ENCODE measurements at places on chromosomes 16 and 17.

DNA sequence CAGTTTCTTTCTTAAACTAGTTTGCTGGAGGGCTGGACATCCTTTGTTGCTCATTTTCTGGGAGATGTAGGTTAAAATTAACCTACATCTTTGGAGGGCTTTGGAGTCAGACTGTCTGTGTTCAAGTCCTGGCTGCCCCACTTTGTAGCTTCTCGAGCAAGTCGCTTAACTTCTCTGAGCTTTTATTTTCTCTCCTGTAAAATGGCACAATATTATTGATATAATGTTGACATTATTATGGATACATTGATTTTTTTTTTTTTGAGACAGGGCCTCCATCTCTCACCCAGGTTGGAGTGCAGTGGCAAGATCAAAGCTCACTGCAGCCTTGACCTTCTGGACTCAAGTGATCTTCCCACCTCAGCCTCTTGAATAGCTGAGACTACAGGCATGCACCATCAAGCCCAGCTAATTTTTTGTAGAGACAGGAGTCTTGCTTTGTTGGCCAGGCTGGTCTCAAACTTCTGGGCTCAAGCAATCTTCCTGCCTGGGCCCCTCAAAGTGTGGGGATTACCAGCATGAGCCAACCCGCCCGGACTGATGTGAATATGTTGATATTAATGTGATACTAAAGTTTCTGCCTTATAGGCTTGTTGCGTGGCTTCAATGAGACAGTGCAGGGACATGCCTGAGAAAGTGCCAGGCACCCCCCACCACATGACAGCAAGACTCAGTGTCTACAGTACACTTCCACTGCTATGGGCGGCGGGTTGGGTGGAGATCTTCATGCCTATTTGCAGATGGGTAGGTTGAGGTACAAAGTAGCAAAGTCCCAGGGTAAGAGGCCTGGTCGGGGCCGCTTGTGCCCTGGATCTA is 31.6 kb upstream of the RMI2 start:
- no peak for DNase-seq

- DNase-seq = no peak
These were observed 9.4 kb downstream of the CTRL start for GRCh38 chr16:67922221-67922620.

DNA sequence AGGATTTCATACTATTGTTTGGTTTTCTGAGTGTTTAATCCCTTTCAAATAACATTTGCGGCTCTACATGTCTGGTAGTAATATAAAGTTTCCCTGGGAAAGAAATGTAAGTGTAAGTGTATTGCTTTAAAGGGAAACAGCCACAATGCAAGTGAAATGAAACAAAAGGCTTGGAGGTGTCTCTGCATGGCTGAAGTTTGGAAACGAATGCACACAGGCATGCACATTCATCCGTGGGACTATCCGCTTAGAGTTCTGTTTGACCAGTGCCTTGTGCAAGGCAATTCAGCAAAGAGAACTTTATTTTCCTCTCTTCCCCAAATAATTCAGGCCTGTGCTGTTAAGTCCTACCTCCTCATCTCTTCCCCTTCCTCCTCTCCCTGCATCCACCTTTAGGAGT is 56.1 kb upstream of the MRTFB start:
- no peak for DNase-seq

GRCh38 chr17:72135546-72136325 is 14.9 kb downstream of the SOX9 start:
- DNase-seq = no peak

DNA sequence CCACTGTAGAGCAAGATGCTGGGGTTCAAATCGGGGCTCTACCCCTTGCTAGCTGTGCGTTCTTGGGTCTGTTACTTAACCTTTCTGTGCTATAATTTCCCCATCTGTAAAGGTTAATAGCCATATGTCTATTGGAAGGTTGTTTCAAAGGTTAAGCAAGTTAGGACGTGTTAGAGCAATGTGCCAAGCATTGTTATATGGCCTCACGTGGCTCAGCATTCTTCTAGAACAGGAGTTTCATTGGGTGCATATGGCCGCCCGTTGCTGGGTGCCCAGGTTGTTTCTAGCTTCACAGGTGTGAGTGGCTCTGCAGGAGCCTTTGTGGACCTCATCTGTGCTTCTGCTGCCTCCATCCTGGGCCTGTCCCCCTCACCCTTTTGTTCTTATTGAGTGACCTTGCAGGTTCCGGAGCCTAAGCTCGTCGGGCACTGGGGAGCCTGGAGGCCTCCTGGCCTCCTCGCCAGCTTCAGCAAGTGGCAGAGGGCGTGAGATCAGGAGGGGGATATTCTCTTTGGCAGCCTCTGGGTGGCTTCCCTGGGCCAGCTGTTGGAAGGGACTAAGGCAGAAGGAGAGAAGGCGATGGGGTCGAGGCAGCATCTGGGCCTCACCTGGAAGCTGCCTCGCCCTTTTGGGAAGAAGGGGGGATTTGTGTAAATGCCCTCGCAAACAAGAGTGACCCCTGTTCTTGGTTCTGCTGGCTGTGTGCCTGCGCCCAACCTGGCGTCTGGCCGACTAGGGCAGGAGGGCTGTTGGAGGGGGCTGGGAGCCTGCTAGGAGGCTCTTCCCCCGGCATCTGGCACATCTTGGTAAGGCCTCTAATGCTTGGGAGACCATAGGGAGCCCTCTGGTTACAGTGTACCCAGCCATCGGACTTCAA is 80.2 kb upstream of the CIBAR2 start:
- no peak for DNase-seq

DNA sequence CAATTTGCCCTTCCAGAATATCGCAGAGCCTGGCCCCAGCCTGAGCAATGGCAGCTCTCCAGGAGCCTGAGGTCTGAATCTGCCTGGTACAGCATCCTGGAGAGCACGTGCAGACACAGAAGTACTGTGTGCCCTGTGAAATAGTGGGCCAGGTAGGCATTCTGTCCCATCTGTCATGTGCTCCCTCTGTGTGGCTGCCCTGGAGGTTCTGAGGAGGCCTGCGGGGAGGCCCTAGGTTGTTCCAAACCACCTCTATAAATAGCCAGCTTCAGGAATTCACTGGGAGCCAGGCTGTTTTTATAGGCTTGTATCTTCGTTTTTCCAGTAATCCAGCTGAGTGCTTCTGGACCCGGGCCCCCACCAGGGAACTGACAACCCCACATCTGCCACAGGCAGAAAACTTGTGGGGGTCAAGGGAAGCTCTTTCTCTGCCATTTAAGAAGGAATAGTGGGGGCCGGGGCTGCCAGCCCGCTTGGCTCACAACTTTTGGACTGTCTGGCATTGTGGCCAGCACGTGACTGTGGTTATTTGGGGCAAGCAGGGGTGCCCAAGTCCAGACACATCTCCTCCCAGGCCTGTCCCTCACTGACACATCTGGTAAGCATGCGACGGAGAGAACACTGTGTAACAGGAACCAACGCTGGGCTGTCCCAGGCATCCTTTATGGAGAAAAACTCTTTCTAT is 356.3 kb upstream of the TNRC6C start:
- DNase-seq = no peak

GRCh38 chr16:56911771-56912571 is 20.0 kb upstream of the HERPUD1 start:
- DNase-seq = no peak

- DNase-seq = no peak
These were observed 47.6 kb downstream of the MED13 start for GRCh38 chr17:62017496-62017895.

GRCh38 chr17:41837761-41838538 is at the start of gene KLHL10:
Gene KLHL10 (plus strand): TSS chr17:41837825. CDS start chr17:41837933, 108 bp downstream.
- no peak for DNase-seq

DNA sequence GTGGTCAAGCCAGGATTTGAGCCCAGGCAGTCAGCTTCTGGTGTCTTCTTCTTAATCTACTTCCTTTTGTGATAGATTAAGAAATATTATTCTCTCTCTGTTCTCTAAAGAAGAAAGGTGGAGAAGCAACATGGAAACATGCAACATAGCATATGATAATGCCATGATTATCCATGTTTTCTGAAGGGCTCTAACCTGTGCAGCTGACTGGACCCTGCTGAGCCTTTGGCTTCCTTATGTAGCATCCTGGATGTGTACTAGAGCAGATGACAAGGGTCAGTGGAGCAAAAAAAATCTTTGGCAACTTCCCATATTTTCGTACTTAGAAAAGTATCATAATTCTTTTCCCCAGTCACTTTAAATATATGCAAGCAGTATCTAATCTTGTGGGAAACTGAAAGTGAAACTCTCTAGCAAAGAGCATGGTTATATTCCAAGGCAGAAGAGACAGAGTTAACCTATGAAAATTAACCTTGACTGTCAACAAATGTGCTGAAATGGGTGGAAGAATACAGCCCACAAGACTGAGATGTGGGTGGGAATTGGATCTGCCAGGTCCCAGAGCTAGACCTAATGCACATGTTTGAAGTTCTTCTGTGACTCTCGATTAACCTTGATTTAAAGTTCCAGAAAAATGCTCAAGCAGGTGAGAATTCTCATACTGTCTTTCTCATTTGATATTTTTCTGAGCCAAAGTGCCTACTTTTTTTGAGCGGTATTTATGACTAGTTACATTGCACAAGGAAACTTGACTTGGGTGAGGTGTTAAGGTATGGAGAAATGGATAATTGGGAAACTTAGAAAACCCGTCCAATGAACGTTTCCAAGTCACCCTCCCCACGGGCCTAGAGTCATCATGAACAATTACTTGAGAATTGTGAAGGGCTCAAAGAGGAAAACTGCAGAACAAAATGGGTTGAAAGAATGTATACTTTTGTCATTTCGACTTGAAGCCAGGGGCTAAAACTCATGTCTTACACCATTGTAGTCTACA is 248.6 kb downstream of the FTO start:
- DNase-seq = peak; percentile 4

DNA sequence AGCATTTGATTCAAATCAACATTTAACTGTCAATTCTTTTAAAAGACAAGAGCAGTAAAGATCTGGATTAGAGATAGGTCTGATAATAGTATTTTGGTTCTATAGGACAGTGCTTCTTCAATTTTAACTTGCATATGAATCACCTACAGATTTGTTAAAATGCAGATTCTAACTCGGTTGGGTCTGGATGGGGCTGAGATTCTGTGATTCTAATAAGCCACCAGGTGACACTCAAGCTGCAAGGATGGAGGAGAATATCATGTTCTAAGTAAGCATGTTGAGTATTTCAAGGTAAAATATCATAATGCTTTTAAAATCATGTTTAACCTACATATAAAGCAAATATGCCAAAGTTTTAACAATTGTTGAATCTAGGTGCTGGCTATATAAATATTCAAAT is 15.8 kb downstream of the TSPOAP1 start:
- DNase-seq = no peak

GRCh38 chr16:87702325-87702811 is 63.4 kb downstream of the KLHDC4 start:
- DNase-seq = peak; percentile 21

GRCh38 chr16:4936991-4937781 is at the start of gene PPL:
Gene PPL (minus strand): TSS chr16:4937148. CDS start chr16:4937045, 103 bp downstream.
- no peak for DNase-seq

- DNase-seq = peak; percentile 95
These were observed 10.3 kb upstream of the ARL4D start for GRCh38 chr17:43388359-43389045.

DNA sequence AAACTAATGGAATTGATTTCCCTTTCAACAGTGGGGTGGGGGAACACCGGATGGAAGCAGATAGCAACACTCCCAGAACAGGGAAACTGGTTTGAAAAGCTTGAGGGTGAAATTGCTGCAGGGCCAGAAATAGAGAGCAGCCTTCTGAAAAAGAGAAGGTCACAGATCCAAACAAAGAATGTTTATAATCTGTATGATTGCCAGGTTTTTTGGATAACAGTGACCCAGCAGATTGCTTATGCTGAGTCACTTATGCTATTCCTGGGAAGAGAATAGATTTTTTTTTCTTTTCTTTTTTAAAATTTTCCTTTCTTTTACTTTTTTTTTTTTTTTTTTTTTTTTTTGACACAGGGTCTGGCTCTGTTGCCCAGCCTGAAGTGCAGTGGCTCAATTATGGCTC is 641.3 kb downstream of the KCNJ2 start:
- DNase-seq = no peak

- no peak for DNase-seq
These were observed 153.5 kb downstream of the RBFOX3 start for GRCh38 chr17:79457376-79457775.

All from naive thymus-derived CD4-positive, alpha-beta T cell (primary cell).